ENCODE measurements at places on chromosomes 3 and 15.
A peak's percentile ranks its signal among the peaks of the same experiment; 100 is the strongest.

- no peak for DNase-seq
These were observed 122.3 kb downstream of the ATP1B3 start for GRCh38 chr3:141998669-141999290.

GRCh38 chr3:141356046-141356445 is 12.3 kb upstream of the ZBTB38 start:
- no peak for DNase-seq

- DNase-seq, result no peak
These were observed 102.0 kb upstream of the NUDT16 start for GRCh38 chr3:131279577-131279976.

DNA sequence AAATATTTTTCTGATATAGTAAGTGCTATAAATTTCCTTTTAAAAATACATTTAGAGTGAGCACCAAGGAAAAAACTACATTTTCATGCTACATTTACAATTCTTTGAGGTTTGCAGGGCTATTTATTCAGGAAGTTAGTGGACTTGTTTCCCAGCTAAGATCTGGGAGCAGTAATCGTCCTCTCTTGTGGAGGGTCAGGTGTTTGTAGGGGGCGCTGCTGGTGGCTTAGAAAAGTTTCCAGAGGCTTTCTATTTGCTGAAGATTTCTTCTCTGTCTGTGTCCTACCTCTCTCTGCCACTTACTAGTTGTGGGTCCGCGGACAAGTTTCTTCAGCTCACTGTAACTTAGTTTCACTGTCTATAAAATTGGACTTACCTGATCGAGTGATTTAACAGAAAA is 163.9 kb downstream of the PEX5L start:
- no peak for DNase-seq

- no peak for DNase-seq
These were observed 516.4 kb downstream of the GBE1 start for GRCh38 chr3:81245043-81245442.

- no peak for DNase-seq
These were observed 55.7 kb upstream of the GATA2 start for GRCh38 chr3:128548426-128549282.

- DNase-seq, result no peak
These were observed 23.4 kb upstream of the TLE3 start for GRCh38 chr15:70120958-70121623.

DNA sequence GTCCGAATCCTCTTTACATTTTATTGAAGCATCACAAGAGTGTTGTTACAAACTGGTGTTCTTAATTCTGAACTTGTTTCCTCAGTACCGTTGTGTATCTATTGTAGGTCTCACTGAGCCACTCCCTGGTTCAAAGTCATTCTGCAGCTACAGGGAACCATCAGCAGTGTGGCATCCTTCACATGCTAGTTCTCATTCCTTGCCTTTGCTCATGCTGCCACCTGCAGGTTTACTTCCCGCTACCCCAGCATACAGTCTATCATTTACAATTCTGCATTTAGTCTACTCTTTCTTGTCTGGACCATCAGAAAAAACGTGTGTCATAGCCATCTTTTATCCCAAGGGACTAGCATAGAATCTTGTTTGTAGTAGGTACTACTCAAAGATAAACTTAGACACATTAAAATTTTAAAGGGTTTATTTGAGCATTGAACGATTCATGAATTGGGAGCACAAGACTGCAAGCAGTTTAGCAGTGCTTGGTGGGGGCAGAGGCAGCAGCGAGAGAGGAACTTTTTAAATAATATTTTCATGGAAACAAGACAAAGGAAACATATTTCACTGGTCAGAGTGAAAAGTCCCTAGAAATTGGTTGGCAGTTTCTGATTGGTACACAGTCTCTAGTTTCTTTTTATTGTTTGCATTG is 402.1 kb downstream of the CADM2 start:
- DNase-seq, result no peak

GRCh38 chr3:160569894-160570652 is 4.7 kb upstream of the KPNA4 start:
- no peak for DNase-seq

DNA sequence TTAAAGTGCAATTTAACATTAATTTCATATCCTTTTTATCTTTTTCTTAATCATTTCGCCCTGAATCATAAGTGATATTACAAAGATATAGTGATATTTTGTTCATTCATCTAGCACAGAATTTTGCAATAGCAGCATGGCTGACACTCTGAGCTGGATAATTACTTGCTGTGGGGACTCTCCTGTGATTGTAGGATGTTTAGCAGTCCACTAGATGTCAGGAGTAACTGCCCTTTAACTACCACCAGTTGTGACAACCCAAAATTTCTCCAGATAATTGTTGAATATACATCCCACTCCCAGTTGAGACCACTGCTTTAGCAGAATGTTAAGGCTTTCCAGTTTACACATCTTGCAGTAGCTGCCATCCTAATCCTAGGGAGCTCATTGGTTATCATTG is 196.8 kb upstream of the MBNL1 start:
- DNase-seq, result no peak

- no peak for DNase-seq
These were observed 12.1 kb upstream of the PEX5L start for GRCh38 chr3:180048840-180049239.

GRCh38 chr3:115147329-115148141 is 447 bp upstream of the ZBTB20 start:
- peak; percentile 97 for DNase-seq

- no peak for DNase-seq
These were observed 304.2 kb downstream of the PTPRG start for GRCh38 chr3:61865466-61866152.

GRCh38 chr3:144229953-144230352 is 258.3 kb downstream of the DIPK2A start:
- DNase-seq, result no peak

- peak; percentile 24 for DNase-seq
These were observed 693 bp downstream of the CD200 start for GRCh38 chr3:112333381-112334317.

DNA sequence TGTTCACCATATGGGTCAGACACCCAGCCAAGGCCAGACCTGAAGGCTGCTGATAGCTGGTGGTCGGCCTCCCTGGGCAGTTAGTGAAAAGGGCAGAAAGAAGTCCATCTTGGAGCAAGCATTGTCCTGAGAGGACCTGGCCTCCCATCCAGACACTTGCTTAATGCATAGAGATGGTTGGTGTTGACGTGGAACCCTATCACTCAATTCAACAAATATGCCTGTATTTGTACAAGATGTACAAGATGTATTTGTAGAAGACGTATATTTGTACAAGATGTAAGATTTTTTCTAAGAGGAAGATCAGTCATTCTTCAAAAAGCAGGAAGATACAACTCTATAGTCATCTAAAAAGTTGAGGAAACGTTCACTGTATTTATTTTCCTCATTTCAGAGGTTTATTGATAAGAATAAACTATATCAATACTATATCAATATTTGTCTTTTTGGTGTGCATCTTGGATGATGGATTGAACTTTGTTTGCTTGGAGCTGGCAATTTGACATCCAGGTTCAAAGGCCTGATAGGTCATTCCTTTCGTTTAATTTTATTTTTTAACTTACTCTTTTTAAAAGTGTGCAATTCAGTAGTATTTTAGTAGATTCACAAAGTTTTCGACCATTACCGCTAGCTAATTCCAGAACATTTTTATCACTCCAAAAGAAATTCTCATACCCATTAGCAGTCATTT is 5.9 kb downstream of the TMEM42 start:
- no peak for DNase-seq

DNA sequence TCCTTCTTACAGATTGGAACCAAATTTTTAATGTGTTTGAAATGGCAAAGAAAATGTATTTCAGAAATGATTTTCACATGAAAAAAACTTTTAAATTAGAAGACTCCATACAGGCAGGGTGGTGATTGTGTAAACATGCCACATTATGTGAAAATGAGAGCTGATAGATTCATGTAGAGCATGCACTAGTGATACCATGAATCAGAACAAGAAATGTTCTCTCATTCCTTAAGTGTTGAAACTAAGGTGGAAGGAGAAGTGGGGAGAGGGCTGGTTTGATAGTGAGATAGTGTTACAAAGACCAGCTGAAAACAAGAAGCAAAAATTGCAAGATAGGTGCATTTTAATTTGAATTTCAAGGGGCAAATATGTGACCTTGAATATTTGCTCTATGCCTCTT is 100.3 kb downstream of the CCNL1 start:
- DNase-seq, result no peak

DNA sequence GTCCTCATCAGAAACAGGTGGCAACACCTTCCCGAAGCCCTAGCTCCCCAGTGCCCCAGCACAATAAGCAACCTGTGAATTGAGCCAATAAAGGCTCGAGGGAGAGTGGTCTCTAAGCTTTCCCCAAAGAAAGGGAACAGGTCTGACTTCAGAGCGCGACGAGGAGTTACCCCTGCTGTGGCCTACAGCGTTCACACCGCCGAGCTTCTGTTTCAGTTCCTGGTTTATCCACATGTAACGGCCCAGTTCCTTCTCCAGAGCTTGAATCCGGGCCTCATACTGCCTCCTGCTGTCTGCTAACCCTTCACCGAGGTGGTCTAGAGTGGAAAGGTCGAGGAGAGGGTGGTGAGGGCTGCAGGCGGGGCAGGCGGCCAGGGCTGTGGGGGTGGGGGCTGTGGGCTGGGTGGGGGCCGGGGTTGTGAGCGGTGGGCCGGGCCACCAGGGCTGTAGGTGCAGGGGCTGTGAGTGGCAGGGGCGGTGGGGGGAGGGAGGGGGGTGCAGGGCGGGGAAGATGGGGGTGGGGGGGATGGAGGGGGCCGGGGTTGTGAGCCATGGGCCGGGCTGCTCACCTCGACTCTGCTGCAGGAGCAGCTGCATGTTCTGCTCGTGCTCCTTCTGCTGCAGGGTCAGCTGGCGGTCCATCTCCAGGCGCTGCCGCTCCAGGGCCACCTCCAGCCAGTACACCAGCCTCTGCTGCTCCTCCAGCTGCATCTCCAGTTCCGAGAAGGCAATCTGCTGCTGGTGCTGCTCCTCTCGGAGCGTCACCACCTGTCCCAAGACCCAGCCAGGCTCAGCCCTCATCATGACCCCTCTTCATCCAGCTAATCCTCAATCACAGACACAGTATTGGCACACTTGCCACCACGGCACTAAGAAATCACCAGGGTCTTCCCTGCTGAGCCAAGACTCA is 26.2 kb downstream of the KIF7 start:
- no peak for DNase-seq

DNA sequence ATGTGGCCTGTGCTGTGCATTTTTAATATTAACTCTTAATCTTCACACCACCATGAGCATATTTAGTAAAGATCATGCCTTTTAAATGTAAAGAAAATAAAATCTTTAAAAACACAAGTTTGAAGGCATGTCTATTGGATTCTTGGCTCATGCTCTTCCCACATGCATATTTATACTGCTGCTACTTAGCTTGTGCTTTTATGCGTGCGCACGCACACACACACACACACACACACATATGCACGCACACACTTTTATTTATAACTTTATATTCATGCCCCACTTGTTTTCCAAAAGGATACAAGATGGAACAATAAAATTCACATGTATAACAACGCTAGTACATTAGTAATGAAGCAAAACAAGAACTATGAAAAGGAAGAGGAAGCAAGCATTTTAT is 36.1 kb upstream of the ZPLD1 start:
- no peak for DNase-seq

- DNase-seq, result no peak
These were observed 63.6 kb downstream of the MOBP start for GRCh38 chr3:39531066-39531465.

DNA sequence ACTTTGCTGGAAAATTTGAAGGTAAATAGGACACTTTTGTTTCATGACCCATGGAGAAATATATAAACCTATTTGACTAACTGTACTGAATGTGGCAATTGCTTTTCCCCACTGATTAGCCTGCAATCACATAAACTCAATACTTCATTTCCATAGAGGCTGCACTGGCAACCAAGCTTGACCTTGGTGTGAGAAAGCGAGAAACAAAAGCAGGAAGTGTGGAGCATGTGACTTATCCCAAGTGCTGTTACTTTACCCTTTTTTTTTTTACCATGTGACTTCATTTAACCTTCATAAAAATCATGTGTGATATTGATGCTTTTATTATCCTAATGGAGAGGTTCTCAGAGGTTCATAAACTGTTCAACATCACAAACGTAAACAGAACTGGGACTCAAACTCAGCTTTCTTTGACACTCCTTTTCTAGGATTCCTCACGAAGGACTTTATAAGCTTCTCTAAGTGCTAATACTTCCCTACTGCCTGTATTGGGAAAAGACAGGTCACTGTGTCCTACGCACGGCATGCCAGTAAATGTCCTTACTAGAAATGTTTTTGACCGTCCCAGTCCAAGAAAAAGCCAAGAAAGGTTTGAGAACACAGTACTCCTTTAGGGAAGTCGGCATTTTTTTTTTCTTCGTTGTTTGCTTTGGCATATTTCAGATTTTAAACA is 34.9 kb upstream of the ZNF385D start:
- DNase-seq, result no peak

Data from activated CD4-positive, alpha-beta memory T cell treated with anti-CD3 and anti-CD28 coated beads, Interleukin-2, amount 10 ng/mL, durations not matched to agents 7 days and 5 days (primary cell).